ENCODE measurements at places on chromosomes 3 and 15.

- peak; percentile 54 for DNase-seq
Observed at GRCh38 chr3:42535981-42536784, 33.7 kb downstream of the VIPR1 start.

DNA sequence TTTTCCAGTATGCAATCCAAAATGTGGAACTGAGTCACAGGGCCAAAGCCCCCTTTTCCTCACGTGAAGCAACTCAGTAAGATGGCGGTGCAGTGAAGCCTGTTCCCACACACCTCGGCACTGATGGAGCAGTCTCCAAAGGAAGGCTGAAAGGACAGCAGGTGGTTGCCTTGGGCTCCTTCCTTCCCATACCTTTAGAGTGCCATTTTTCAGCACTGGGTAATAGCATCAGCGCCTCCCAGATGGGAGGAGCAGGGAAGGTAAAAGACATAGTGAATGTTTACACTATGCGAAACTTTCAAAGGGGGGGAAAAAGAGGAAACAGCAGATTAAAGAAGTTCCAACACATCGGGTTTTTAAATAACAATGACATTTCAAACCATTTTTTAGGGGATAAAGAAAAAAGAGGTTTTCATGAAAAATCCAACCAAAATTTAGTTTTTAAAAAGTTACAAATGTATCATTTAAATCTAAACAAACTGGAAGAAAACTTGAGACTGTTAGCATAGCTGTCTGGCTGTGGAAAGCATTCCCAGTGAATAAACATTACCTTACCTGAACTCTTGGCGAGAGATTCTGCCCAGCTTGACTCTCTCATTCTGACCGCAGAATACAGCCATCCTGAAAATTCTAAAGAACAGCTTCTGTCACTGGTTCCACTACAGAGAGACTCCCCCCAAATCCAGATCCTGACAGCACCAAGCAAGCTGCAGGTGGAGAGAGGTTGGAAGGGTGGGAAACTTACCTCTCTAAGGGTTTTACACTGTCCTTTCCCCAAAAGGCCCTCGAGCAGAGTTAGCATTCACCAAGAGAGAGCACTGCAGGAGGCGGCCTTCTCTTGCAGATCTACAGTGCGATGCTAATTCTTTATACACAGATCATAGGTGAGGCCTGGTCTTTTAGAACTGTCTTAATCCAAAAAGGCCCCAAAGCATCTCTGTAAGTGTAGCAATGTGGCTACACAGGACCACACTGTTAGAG lies 32.6 kb downstream of the ABCC5 start:
- DNase-seq, result no peak

DNA sequence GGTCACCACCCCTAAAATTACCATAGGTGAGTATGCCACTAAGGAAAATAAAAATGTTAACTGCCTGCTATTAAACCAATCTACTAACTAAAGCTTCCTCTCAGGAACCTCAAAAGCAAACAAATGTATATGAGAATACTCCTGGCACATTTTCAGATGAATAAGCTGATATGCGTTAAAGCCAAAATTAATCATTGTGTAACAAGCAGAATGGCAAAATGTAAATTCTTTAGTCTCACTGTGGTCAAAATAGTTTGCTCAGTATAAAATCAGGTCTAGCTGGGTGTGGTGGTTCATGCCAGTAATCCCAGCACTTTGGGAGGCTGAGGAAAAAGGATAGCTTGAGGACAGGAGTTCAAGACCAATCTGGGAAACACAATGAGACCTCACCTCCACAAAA lies 53.6 kb downstream of the SUMF1 start:
- DNase-seq, result no peak

GRCh38 chr3:194654443-194654842 lies 17.5 kb downstream of the LSG1 start:
- DNase-seq, result no peak

- DNase-seq, result no peak
Observed at GRCh38 chr15:78317145-78317836, 17.9 kb upstream of the SKIC8 start.

DNA sequence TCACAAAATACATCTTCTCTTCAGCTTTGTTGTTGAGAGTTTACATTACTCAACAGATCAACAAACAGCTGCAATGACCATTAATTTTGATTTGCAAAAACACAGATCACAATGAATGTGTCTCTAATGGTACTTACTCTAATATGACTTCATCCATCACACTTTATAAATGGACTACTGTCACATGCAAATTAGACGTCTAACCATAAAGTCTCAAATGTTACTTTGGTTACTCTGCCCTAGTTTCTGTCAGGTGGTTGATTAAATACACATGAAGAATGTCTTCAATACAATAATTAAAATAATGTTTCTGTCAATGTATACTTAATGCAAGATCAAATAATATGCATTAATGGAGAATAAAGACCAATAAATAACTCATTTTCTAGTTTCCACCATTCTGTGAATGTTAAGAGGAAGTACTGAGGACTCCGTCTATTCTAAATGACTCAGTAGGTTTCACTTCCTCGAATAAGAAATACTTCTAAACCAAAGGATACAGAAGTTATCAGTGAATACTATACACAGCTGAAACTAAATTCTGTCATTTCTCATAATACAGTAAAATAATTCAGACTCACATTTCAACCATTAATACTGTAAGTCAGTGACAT lies 145.8 kb downstream of the CBLB start:
- peak; percentile 28 for DNase-seq

GRCh38 chr3:169863458-169863899 lies 6.3 kb downstream of the LRRC31 start:
- peak; percentile 69 for DNase-seq

- DNase-seq, result no peak
Observed at GRCh38 chr3:38605981-38606380, 43.5 kb downstream of the SCN5A start.

DNA sequence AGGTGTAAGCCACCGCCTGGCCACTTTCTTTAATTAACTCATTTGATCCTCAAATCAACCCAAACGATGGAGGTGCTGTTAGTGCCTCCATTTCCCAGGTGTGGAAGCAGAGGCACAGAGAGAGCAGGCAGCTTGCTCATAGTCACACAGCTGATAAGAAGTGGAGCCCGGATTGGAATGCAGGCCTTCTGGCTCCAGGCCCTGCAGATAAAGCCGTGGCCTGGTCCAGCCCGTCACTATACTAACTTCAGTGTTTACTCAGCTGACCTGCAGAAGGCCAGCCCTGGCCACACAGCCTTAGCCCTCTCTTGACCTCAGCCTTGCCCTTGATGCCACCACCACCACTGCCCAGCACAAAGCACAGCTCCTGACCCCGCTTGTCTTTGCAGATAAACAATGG lies 116.7 kb downstream of the NUP210 start:
- no peak for DNase-seq

DNA sequence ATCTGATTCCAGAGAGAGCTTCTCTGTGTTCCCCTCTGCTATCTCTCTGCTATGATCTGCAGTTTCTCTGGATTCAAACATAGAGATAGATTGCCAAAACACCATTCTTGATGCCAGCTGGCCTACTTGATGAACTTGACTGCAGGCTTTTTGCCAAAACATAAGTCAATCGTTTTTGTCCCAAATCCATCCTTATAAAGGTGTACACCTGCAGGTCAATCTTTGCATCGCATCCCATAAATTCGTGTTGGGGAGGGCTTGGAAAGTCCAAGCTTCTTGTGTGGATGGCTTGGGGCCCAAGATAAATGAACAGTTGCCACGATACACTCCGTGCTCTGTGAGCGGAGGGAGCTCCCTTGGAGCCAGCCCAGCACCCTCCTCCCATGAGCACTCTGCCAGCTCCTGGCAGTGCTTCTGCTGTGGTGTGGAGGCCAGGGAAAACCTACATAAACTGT lies 2.7 kb downstream of the CERS3 start:
- no peak for DNase-seq

GRCh38 chr3:9727743-9728142 lies 3.8 kb upstream of the BRPF1 start:
- DNase-seq, result no peak

DNA sequence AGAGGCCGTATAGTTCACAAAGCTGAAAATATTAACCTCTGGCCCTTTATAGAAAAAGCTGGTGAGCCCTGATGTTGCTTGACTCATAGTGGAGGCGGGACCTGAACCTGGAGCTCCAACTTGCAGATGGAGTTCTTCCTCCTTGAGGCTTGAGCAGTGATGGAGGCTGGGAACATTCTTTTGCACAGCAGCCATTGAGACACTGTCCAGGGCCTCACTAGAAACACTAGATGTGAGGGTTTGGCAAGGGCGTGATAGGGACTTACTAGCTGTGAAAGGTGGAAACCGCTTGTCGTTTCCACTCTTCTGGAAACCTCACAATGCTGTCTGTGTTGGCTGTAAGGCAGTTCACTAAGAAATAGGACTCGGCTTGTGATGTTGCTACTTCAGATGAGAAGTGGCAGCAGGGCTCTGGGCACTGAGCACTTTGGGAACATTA lies 12.5 kb downstream of the SMAD6 start:
- no peak for DNase-seq

- no peak for DNase-seq
Observed at GRCh38 chr3:4532535-4533112, 39.5 kb downstream of the ITPR1 start.

DNA sequence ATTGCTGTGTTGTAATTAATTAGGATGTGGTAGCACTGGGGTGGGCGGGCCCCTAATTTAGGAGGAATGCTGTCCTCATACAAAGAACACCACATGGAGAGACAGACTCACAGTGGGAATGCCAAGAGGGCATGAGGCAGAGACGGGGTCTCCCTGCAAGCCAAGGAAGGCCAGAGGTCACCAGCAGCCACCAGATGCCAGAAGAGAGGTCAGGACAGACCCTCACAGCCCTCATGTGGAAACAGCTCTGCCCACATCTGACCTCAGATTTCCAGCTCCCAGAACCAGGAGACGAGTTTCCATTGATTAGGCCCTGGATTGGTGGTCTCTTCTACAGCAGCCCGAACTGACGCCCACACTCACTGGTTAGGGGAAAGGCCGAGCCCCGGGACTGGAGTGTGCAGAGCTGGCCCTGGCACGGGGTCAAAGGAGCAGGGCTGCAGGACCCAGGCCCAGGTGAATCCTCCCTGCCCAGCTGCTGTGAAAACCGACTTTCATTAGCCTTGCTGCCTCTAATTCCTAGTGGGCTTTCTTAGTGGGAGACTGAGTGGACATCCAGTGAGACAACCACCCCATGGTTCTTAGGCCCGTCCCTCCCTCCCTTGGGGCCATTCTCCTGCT lies 43.0 kb upstream of the SLC41A3 start:
- no peak for DNase-seq

DNA sequence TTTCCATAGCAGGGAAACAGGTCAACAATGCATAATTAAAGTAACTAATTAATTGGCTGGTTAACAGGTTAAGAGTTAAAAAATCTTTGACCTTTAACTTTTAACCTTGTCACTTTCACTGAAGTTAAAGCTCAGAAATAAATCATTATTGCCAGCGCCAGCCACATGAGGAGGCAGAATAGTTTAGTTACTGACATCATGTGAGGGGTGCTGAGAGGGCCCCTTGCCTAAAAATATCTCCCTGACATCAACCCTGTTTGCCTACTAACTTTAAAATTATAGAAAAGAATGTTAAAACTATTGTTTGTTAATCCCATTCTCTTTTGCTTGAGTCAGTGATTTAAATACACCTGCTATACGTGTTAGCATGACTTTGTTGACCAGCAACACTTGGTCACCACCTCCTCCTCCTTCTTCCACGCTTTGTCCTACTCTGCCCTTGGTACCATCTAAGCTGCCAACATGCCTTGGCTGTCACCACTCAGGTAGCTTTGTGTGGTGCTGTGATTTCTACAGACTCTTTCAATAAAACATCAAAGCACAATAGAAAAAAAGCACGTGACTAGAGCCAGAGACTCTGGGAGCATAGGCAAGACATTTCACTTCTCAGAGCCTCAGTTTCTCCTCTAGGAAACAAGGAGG lies 2.7 kb downstream of the FBXO40 start:
- DNase-seq, result no peak

- no peak for DNase-seq
Observed at GRCh38 chr15:65374334-65374733, 3.5 kb downstream of the IGDCC3 start.
